ENCODE measurements at places on chromosomes 3 and 15.

- DNase-seq = no peak
Measured at GRCh38 chr3:149790268-149790667, 2.1 kb downstream of the ANKUB1 start.

DNA sequence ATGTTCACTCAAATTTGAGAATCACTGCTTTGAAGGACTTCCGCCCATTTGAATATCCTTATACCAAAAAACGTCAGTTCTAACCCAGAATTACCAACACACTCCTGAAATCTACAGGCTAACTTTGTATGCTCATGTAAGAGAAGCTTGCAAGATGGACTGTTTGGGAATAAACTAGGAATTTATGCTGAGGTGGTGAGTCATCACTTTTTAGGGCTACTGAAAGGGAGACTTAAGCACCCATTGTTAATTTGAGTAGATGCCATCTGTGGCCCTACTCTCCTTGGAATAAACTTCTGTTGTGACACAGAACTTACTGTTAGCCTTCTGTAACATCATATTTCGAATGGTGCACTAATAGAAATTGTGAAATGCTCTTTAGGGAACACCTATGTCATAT lies 74.6 kb downstream of the FGF12 start:
- DNase-seq = no peak

GRCh38 chr15:67542420-67543347 lies at the start of gene MAP2K5:
Gene MAP2K5, plus strand, starts transcription at chr15:67542703. Its CDS starts 633 bp downstream, at chr15:67543336.
- DNase-seq = peak; percentile 55

DNA sequence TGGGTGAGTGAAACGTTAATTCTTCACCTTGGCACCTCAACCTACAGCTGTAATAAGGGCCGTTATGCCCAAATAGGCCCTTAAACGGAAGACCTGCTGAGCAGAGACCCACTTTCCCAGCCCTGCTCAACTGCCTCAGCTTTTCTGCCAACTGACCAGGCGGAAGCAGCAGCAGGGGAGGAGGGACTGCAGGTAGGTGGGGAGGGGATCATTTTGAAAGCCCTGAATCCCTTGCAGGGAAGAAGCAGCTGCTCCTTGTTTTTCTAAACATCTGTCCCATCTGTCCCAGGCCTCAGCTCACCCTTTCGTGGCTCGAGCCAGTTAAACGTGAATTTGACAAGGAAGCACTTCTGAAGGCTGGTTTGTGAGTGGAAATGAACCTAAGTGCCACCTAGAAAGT lies 978 bp upstream of the CMC1 start:
- peak; percentile 36 for DNase-seq

DNA sequence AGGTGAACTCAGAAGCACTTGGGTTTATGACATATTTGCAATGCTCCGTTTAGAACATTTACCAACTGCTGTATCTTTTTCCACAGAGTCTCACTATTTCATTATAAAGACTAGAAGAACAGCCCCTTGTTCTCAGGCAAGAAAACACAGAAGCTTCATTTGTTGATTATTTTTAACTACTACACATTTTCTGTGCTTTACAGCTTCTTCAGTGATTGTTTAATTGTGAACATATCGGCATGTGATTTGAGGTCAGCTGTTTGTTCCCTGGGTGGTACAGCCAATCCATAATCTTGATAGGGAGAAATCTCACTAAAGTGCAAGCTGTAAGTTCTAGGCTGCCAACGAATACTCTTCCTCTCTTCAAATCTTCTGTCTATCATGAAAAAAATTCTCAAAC lies 31.0 kb upstream of the DLG1 start:
- no peak for DNase-seq

DNA sequence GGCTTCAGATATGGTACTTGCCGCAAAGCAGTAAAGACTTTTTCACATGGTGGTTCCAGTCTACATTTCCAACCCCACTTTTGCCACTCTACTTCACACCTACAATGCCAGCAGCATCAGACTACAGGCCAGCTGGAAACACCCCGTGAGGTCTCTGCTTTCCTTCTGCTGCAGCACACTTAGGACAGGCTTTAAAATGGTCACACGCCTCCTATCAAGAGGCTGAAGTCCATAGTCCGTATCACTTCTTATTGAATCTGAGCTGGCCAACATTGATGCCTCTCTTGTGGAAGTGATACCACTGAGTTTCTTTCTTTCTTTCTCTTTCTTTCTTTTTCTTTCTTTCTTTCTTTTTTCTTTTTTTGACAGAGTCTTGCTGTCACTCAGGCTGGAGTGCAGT lies 59.8 kb downstream of the ZNF860 start:
- DNase-seq = no peak

- no peak for DNase-seq
Measured at GRCh38 chr3:37967260-37967881, 23.2 kb upstream of the VILL start.

DNA sequence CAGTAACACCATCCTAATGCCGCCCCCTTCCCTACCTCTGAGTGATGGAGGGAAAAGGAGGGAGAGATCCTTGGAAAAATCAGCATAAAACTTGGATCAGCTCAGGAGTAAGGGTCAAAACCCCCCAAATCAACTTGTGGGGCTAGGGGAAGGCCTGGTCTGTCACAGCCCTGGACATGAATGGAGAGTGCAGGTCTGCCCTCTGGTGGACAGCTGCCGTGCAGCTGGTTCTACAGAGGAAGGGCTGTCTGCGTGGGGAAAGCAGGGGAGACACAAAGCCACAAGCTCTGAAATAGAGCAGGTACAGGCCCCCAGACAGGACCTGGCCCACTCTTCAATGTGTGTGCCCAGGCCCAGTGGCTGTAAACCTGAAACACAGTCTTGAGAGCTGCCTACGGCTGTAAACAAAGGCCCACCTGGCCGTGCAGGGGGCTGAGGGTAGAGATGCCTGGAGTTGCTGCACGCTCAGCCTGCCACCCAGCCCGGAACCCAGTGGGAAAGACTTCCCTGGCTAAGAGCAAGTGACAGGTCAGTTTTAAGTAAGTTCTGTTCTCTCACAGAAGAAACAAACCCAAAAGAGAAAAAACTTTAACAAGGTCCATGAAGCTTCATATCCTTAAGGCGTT lies 16.4 kb downstream of the CLK3 start:
- peak; percentile 26 for DNase-seq

DNA sequence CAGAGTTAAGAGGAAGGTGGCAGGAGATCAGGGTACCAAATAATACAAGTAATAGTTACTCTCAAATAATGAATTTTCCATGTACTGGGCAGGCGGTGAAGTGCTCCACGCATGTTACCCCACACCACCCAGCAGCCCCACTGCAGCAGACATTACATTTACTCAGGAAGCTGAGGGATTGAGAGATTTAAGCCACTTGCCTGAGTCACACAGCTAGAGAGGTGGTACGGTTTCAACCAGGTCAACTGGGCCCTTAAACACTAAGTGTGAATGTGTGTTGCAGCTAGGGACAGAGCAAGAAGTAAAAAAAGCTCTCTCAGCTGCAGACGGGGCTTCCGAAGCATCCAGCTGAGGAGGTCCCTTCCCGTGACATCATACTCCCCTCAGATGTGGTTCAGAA lies 91.3 kb downstream of the PRICKLE2 start:
- no peak for DNase-seq

DNA sequence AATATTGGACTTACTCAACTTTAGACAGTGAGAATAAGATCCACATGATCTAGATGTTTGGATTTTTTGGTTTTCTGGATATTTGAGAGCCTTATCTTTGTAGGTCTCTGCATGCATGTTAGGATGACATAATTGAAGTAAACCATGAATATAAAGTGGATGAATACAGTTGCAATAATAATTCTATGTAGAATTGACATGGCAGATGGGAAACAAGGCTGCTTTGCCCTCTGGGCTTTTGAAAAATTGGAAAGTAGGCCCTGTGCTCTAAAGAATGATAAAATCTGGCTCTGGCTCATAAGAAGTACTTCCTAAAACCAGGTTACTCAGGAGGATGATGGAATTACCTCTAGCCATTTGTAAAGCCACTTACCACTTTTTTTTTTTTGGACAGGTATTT lies 86.9 kb downstream of the ZNF609 start:
- DNase-seq = no peak

DNA sequence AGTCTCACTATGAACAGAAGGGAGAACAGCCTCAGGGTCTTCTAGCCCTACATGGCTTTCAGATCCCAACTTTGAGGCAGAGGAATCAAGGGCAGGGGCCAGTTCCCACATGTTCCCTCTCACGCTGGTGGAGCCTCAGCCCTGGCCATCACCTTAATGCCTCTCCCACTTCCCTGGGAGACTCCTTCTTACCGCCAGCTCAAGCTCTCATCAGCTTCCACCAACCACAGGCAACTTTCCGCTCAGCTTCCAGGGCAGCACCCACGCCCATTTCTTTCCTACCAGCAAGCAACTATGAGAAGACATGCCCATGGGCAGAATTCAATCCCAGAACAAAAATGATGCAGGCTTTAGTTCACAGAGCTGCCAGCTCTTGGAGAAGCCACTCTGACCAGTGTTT lies 63.5 kb downstream of the RUBCN start:
- DNase-seq = no peak

DNA sequence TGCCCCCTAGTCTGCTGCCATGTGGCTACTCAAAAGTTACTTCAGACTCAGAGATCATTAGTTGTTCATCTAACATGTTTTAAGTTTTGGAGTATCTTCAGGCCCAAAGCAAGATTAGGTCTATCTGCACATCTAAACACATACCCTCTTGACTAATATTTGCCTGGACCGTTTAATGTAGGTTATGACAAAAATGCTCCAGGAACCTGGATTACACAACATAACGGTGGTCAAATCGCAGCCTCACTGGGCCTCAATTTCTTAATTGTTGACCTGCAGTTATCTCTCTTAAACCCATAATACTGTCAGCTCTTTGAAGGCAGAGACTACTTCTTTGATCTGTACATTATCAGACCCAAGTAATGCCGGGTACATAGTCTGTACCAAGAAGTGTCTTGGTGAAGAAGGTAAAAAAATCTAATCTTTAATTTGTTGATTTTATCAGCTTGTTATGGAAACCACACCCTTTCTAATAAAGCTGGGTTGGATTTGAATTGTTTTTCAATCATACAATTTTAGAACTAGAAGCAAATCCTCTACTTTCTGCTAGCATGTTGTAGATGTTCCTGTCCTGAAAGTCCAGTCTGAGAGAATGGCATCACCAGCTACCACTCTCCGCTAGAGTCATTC lies 3.6 kb downstream of the SNRK start:
- DNase-seq = no peak

DNA sequence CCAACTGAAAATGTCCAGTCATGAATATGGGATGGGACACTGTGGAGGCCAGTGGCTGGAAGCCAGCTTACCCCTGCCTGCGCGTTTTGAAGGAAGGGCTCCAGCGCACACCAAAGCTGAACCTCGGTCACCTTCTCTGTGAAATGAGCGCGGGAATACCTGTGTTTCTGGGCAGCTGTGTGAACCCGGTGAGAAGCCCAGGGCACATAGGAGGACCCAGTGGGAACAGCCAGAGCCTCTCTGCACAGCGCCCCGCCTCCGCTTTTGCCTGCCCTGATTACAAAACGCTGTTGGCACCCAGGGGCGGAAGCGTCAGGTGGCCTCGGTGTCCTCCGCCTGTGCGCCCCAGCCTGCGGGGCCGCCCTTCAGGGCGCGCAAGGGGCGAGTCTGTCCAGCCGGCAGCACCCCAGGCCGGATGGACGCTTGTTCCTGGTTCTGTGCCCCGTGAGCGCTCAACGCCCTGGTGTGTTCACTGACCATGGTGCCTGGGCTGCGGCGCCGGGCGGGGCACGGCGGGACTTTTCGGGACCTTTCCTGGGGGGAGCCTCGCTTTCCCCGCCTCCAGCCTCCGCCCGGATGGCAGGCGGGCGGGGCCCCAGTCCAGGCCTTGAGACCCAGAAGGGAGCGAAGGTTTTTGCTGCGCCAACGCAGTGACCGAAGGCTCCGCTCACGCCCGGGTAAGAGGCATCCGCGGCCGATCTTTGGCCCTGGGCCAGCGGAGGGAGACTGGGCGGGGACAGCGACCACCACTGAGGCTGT lies at the start of gene SQOR:
Gene SQOR (plus strand): TSS at position 598 of the 759 bp plus-strand sequence. CDS start 23,895 bp downstream, outside the sequence.
- DNase-seq = no peak

DNA sequence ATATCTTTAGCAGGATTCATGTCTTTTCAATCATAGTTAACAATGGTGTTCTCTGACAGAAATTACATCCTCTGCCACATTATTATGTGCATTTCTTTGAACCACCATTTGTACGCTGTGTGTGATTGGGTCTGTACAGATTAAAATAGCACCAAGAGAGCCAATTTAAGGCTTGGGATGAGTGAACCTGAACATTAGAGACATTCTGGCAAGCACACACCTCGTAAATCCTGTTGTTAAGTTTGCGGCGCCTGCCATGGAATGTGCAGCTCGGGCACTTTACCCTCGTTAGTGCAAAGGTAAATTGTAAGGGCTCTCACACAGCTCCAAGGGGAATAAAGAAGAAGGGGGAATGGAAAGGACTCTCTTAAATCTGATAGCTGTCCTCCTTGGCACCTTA lies 482.4 kb upstream of the DPPA4 start:
- DNase-seq = no peak

- DNase-seq = no peak
Measured at GRCh38 chr3:72345980-72346379, 502.3 kb downstream of the SHQ1 start.

GRCh38 chr3:119834754-119835370 lies 53.0 kb downstream of the NR1I2 start:
- DNase-seq = no peak
